ENCODE measurements at places on chromosomes 1 and 21. TPM values are rescaled to one million over a fixed set of nuclear protein-coding genes. Genes with fewer than 3 reads are reported as not detected.

SPRR5 gene
- polyA plus RNA-seq: 0.35 TPM

ACTL8 gene
- not detected for polyA plus RNA-seq

DNA sequence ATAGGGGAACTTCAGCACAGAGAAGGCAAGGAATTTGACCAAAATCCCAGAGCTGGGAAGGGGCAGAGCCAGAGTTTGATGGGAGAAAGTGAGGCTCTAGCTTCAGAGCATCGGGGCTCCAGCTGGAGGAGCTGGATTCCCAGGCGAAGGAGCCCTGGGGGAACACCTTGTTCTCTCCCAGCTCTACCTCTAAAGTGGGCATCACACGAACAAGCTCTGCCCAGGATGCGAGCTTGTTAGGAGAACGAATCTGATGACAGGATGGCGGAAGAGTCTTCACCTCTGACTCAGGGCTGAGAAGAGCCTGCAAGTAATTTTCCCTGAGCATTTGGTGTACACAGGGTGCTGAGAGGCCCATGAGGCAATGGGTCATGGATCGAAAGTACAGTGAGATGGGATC lies 22.0 kb downstream of the TNNT2 start:
- H3K27me3 ChIP-seq: no peaks in the 10 kb centered on the region
- no peak for DNase-seq
- H3K36me3 ChIP-seq: no peaks in the 10 kb centered on the region

GRCh38 chr1:6002714-6003501 lies 10.7 kb upstream of the NPHP4 start:
- DNase-seq: no peak
- no peaks in the 10 kb centered on the region for H3K36me3 ChIP-seq
- no peak overlapping the region for H3K27ac ChIP-seq
- no peak overlapping the region for H3K4me3 ChIP-seq
- peaks cover 5% of the 10 kb centered on the region for H3K27me3 ChIP-seq

- no peak overlapping the region for H3K4me3 ChIP-seq
- no peak for DNase-seq
- H3K27ac ChIP-seq: no peak overlapping the region
- no peaks in the 10 kb centered on the region for H3K36me3 ChIP-seq
- H3K4me1 ChIP-seq: peaks cover 19% of the 10 kb centered on the region
Observed at GRCh38 chr1:59057796-59058195, 239.1 kb upstream of the FGGY start.

DNA sequence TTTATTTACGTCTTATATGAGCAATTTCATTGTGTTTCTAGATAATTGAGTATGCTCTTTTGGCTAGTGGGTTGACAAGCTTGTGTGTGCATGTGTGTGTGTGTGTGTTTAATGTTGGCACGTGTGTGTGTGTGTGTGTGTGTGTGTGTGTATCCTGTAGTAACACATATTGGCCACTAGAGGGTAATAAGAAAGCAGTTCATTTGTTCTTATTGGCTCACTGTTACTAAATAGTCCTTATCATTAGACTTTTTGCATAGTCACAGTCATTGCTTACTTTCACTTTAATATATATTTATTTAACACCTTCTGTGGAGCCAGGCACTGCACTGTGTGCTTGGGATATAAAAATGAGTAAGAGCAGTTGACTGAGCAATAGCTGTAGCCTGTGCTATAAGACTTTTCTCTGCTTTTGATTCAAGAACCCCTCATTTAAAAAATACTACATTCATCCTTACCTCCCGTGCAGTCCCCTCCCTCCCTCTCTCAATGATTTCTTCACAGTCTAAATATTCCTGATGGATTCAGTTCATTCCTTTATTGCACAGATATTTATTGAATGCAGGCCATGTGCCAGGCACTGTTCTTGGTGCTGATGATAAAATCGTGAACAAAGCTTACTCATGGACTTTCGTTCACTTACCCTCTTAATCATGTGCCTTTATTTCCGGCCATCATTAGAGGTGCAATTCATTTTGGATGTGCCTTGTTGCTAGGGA lies 96.7 kb downstream of the DYRK1A start:
- H3K27ac ChIP-seq: peak overlapping the region; percentile 52
- peaks cover 2% of the 10 kb centered on the region for H3K36me3 ChIP-seq
- DNase-seq: no peak
- no peaks in the 10 kb centered on the region for H3K27me3 ChIP-seq

DNA sequence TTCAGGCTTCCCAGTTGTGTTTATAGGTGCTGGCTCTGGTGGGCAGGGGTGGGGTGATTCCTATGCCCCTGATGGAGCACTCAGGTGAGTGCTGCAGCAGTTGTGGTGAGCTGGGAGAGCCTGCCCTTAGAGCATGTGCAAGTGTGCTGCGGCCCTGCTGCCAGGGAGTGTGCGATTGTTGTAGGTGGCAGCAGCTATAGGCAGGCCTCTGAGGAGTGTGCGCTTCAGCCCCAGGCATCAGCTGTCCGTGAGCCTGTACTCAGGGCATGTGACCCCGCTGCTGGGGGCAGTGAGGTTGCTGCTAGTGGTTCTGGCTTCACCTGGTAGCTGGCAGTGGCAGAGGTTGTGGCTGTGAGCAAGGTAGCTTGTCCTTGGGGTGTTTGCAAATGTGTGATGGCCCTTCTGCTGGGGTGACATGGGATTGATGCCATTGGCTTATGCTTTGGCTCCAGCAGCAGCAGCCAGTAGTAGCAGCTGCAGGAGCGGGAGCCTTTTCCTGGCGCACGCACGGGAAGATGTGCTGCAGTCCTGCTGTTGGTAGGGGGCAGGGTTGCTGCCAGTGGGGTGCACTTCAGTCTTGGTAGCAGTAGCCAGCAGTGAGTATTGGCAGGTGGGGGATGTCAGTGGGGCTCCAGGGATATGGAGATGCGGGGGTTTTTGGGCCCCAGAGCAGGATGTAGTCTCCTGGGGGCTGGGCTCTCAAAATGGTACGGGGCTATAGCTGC lies 37.7 kb downstream of the SYCP1 start:
- no peak for DNase-seq
- no peaks in the 10 kb centered on the region for H3K36me3 ChIP-seq

DIO1 gene
- not detected for polyA plus RNA-seq

GRCh38 chr1:212635141-212635631 lies 26.6 kb downstream of the ATF3 start:
- no peaks in the 10 kb centered on the region for H3K36me3 ChIP-seq
- DNase-seq: no peak
- H3K4me3 ChIP-seq: no peak overlapping the region
- peaks cover 19% of the 10 kb centered on the region for H3K27me3 ChIP-seq
- H3K4me1 ChIP-seq: peaks cover 11% of the 10 kb centered on the region

Measured in keratinocyte (primary cell).